Central memory CD8-positive, alpha-beta T cell (primary cell): ENCODE measurements at places on chromosomes 7 and 10.

DNA sequence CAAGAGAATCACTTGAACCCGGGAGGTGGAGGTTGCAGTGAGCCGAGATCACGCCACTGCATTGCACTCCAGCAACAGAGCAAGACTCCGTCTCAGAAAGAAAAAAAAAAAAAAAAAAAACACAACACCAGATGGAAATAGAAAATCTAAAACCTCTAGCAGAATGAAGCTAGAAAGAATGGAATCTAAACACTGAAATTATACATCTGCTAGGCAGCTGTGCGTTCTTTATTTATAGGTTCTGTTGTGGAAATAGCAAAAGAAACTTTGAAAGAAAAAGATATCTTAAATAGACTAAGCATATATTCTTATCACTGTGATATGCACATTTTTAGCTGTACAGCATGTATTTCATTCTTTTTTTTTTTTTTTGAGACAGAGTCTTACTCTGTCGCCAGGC lies 17.1 kb downstream of the BMPR1A start:
- DNase-seq: no peak

GRCh38 chr10:91002656-91003055 lies 81.8 kb upstream of the ANKRD1 start:
- DNase-seq: no peak

GRCh38 chr10:68239596-68240150 lies 7.8 kb upstream of the ATOH7 start:
- no peak for DNase-seq

- no peak for DNase-seq
These were observed 51.2 kb upstream of the CARD11 start for GRCh38 chr7:3094701-3095445.

DNA sequence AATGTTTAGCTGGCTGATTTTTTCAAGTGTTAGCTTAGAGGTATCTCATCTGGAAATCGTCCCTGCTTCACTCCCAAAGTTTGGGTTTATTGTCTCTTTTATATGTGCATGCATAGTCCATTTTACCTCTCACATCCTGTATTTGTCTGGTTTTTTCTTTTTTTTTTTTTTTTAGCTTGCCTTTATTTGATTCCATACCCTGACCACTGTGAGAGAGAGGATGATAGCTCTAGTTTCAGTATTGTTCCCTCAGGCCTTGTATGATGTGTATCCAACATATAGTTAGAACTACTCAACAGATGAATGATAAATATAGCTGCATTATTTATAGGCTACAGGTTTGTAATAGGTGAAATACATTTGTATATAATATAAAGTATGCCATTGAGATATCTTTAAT lies 29.9 kb downstream of the PCGF5 start:
- DNase-seq: no peak

- DNase-seq: no peak
These were observed 33.2 kb downstream of the CNNM2 start for GRCh38 chr10:102951316-102951715.

- DNase-seq: no peak
These were observed 98.2 kb downstream of the TNS3 start for GRCh38 chr7:47483604-47484273.

- no peak for DNase-seq
These were observed 47.8 kb downstream of the CPEB3 start for GRCh38 chr10:92242910-92243671.

- no peak for DNase-seq
These were observed 91.8 kb downstream of the SH3PXD2A start for GRCh38 chr10:103763374-103764202.

DNA sequence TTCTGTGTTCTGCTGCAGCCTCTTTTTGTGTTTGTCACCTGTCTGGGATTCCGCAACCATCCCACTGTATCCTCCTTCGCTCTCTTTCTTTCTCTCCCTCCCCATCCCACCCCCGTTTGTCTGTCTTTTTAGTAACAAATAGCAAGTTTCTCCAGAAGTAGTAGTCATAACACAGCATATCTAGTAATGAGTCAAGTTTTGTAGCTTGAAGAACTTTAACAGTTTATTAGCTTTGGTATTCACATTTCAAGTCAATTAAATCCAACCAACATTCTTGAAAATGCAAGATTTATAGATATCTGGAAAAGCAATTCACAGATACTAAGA lies 154.1 kb upstream of the MTPN start:
- DNase-seq: no peak

GRCh38 chr7:47378728-47379395 lies 203.0 kb downstream of the TNS3 start:
- DNase-seq: no peak

GRCh38 chr10:70827086-70827757 lies 11.5 kb downstream of the SGPL1 start:
- DNase-seq: no peak

DNA sequence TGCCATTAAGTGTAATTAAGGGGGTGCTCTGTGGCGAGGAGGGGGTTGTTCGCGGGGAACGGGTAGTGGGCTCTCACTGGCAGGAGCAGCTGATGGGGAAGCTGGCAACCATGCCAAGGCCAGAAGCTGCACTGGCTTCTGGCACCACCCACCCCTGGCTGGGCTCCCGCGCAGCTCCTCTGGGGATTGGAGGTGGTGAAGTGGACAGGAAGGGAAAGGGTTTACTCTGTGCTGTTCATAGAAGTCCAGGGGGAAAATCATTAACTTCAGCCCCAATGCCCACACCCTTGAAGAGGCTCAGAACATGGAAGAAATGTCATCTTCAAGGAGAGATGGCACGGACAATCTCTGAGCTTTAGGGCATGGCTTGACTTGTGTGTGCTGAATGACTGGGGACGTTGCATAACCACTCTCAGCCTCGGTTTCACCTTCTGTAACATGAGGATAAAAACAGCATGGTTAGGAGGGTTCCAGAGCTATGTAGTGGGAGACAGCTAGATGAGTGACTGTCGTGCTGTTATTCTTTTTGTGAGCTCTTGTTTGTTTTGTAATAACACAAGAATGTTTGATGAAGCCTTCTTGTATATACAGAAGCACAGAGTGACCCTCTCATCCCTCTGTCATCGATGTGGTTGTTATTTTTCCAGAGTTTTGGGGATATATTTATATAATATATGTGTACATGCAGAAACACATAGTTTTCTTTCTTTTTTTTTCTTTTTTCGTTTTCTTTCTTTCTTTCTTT lies 29.9 kb downstream of the KAZALD1 start:
- no peak for DNase-seq

DNA sequence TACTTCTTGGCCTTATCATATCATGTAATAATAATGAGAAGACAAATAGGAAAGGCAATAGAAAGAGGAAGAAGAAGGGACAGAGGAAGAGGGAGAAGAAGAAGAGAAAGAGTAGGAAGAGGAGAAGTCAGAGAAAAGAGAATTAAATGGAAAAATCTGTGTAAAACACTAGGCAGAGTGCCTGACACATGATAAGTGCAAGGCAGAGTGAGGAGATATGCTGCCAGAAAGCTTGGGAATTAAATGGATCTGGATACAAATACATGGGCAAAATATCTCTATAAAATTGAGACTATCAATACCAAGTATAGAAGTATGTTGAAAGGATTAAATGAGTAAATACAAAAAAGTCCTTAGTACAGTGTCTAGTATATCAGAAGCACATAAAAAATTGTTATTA lies 124.8 kb downstream of the CACNA2D1 start:
- no peak for DNase-seq

DNA sequence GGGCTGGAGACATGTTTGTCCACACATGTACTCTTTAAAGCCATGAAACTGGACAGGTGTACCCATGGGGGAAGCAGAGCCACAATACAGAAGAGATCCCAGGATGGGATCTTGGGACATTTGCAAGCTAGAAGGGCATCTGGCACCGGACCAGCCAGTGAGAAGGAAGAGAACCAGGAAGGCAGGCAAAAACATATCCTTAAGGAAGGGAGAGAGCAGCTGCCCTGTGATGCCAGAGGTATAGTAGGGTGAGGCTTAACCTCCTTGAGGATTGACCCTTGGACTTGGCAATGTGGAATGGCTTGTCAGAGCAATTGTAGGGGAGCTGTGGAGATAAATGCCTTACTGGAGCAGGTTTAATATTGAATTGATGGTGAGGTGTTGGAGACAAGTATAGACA lies 17.9 kb upstream of the SUV39H2 start:
- DNase-seq: no peak

- no peak for DNase-seq
These were observed 188.4 kb downstream of the PPP1R3A start for GRCh38 chr7:113730309-113730955.

GRCh38 chr10:9158675-9159074 lies 1104.2 kb downstream of the GATA3 start:
- no peak for DNase-seq

- DNase-seq: no peak
These were observed 63.5 kb downstream of the UBE2H start for GRCh38 chr7:129889133-129889844.

DNA sequence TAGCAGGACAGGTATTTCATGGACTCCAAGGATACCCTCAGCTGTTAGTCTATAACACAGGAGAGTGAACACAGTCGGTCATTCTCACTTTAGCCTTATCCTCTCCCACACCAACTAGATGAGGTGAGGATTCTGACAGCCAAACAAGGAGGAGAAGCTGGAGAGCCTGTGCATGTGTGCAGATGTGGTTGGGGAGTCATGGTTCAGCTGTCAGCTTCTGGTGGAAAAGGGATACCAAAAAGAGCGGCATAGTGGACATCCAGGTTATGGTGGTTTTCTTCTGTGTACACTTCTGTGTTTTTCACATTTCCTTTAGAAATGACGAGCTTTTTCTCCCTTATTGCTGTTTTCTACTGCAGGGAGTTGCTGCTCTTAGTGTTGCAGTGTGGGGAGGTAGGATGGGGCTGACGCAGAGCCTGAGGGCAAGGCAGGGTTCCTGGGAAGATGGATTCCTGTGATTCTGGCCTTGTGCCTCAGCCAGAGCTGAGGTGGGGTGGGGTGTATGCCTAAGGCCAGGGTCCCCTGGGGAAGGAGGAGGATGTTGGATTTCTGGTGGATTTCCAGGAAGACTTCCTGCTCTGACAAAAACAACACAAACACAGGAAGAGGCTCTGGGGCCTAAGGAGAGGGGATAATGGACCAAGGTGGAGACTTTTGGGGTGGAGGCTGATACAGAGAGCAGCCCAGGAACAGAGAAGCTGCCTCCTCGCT lies 26.6 kb downstream of the PLAU start:
- no peak for DNase-seq

GRCh38 chr7:3404501-3404900 lies 103.4 kb downstream of the SDK1 start:
- no peak for DNase-seq

DNA sequence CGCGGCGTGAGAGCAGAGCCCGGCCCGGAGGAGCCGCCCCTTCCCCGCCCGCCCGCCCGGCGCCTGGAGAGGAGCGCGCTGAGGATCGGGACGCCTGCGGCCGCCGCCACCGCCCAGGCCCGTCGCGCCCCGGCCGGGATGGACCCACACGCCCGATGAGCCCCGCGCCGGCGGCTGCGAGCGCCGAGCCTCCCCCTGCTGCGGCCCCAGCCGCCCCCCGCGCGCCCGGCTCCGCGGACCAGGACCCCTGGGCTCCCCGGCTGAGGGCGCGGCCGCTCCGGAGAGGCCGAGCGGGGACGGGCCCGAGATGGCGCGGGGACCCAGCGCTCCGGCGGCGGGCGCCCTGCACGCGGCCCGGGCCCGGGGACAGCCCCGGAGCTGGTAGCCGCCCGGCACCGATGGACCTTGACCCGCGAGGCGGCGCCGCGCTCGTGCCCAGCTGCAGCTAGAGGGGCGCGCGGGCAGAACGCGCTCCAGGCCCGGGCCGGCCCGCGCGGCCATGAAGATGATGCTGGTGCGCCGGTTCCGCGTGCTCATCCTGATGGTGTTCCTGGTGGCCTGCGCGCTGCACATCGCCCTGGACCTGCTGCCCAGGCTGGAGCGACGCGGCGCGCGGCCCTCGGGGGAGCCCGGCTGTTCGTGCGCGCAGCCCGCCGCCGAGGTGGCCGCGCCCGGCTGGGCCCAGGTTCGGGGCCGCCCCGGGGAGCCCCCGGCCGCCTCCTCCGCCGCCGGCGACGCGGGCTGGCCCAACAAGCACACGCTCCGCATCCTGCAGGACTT lies 520 bp downstream of the FAM20C start:
- DNase-seq: no peak

DNA sequence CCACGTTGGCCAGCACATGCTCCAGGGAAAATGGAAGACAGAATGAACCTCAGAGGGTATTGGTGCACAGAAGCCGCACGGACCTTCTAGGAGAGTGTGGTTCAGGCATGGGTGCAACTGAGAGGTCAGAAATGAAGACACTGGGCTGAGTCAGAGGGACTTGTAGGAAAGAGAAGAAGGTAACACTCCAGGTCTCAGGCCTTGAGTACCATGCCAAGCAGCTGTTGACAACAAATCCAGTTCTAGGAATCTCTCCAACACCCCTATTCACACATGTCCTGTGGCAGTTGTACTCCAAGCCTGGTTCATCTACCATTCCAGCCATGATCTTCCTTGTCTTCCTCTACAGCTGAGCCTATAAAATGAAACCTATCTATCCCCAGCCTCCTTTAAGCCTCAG lies 251.6 kb downstream of the USP6NL start:
- no peak for DNase-seq

GRCh38 chr10:78337016-78337415 lies 303.4 kb downstream of the RPS24 start:
- no peak for DNase-seq

DNA sequence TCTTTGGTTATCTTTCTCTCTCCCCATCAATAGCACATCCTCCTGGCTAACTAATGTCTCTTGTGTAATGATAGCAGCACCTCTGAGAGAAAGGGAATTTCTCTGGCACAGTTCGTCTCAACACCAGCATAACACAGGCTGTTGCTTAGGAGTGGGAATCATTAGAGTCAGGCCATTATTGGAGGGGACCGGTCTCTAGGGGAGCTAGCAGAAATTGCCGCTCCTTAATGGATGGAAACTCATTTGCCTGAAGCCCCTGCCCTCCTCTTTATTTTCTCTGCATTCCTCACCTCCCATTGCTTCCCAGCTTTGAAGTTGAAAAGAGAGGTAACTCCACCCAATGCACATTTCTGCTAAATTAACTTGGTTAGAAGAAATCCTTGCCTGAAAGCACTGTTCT lies 11.9 kb downstream of the LRRC4 start:
- no peak for DNase-seq

GRCh38 chr10:117457071-117457810 lies 82.0 kb upstream of the PDZD8 start:
- no peak for DNase-seq

DNA sequence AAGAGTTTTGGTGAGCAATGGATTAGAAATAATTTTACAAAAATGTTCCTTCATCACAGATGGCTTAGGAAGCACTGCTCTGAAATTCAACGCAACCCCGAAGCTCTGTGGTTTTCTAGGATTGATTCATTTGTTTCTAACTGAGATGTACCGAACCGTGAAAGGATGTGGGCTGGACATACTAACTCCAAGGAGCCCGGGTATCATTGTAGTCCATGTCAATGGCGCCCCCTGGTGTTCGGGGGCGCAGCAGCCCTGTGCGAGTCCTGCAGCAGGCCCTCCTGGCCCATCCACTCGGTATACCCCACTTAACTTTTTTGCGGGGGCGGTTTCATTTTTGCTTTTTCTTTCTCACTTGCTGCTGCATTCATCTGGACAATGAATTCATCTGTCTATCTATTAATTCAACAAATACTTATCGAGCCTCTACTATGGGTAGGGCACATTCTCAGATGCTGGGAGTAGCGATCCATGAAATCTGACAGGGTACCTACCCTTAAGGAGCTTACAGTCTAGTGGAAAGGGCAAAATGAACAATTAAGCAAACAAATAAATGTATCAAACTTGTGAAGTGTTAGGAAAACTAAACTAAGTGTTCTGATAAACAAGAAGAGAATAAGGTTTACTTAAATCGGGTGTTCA lies 25.2 kb upstream of the ITPRID1 start:
- no peak for DNase-seq

GRCh38 chr10:30412901-30413300 lies 21.1 kb upstream of the MAP3K8 start:
- DNase-seq: no peak
